Epithelial cell of esophagus (primary cell): ENCODE measurements at places on chromosomes 1 and 21.

DNA sequence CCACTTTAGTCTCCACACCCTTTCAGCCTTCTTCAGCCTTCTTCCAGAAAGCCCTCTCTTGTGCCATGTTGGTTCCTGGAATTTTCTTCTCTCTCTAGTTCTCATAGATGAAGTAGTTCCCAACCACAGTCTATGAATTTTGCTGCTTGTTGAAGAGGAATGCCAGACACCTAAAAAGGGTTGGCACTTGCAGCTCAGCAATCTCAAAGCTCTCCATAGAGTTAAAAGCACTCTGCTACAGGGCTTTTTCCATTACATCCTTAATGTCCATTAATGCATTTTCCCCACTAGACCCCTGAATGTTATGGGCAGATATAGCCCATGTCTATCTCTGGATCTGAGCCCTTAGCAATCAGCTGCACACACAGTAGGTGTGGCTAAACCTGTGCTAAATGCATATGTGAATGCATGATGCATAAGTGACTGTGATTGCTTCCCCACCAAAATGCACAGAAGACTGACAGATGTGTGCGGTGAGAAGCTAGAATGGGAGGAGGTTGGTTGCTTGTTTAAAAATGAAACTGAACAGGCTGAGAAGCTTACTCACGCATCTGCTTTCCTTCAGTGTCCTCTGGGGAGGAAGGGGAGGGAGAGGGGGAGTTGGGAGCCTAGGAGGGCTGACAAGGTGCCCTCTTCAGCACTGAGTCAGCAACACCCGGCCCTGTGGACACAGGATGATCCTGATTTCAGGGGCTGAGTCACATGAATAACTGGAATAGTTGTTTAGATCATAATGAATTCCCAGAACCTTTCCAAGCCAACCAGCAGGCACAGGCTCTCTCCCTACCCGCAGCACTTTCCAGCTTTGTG is 146.1 kb upstream of the FGGY start:
- peak; percentile 98 for DNase-seq

DNA sequence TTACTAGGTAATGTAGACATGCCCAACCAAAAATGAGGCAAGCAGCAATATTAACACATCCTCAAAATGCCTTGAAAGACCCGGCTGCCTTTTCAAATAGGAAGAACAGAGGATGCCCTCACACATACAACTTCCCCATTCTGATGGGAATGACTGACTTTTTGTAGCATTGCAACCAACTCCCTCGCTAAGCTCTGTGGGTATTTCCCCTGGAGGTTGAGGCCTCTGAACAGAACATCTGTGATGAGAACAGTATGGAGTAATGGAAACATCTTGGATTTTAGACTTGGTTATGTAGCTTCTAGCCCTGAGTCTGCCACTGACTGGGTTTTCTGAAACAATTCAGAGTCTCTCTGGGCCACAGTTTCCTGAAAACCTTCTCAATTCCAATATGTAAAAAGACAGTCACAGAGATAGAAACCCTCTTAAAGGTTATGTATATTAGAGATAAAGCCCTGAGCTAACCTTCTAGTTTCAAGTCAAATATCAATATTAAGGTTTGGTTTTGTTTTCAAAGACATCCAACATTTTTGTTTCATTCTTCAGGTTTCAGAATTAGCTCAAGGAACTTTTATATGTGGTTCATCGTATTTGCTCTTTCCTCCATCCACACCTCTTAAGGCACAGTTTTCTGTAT is 311.5 kb downstream of the SETD4 start:
- DNase-seq = no peak

GRCh38 chr21:43305811-43306311 is 121.1 kb downstream of the SIK1 start:
- no peak for DNase-seq

- no peak for DNase-seq
Measured at GRCh38 chr1:184502161-184502560, 115.3 kb downstream of the C1orf21 start.

DNA sequence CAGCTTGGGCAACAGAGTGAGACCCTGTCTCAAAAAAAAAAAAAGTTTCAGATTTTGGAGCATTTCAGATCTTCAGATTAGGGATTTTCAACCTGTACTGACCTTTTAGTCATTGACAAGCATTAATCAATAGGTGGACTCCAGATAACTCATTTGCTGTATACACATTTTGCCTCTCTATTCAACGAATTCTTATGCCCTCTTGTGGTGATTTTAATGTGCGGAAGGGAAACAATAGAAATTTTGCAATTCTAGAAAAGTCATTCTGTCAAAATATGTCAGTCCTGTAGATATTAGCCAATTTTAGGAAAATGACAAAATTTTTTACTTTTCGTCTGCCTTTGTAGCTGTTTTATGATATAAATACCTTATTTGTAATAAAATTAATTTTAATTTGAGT is 11.6 kb upstream of the OR2G2 start:
- DNase-seq = peak; percentile 5

DNA sequence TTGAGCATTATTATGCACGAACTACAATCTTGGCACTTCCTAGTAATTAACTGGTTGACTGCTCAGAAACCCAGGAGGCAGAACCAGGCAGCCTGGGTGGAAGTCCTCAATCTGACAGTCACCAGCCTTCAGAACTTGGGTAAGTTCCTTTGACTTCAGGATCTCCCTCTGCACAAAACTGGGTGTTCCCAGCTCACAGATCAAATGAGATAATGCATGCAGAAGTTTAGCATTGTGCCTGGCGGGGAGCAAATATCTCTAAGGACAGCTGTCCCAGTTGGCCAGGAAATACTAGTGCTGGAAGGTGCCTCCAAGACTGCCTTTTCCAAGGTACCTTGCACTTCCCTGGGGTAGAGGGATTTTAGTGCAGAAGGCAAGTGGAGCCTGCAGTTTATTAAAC is 294.8 kb downstream of the PCP4 start:
- no peak for DNase-seq

DNA sequence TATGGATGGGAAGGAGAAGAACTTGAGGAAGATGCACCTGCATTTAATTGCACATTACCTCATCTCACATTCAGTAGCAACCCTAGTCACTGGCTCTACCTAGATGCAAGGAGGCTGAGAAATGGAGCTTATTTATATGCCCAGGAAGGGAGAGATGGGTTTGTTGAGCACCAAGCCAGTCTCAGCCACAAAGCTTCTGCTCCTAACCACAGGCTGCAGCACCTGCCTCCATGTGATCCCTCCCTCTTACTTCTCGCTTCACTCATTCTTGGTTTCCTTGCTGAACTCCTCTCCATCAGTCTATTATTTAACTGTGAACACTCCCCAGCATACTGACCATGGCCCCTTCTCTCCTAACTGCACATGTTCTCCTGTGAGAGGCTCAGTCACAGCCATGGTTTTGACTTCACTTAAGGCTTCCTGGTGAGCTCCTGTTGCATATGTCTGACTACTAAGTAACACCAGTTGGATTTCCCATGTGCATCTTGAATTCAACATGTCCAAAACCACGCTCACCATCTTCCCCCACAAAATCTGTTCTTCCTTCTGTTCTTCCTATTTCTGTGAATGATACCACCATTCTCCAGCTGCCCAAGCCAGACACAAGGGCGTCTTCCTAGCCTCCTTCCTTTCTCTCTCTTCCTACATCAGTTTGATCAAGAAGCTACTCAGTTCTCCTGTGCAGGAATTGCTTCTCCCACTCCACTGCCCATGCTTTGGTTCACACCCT is 139.8 kb downstream of the AK5 start:
- no peak for DNase-seq

DNA sequence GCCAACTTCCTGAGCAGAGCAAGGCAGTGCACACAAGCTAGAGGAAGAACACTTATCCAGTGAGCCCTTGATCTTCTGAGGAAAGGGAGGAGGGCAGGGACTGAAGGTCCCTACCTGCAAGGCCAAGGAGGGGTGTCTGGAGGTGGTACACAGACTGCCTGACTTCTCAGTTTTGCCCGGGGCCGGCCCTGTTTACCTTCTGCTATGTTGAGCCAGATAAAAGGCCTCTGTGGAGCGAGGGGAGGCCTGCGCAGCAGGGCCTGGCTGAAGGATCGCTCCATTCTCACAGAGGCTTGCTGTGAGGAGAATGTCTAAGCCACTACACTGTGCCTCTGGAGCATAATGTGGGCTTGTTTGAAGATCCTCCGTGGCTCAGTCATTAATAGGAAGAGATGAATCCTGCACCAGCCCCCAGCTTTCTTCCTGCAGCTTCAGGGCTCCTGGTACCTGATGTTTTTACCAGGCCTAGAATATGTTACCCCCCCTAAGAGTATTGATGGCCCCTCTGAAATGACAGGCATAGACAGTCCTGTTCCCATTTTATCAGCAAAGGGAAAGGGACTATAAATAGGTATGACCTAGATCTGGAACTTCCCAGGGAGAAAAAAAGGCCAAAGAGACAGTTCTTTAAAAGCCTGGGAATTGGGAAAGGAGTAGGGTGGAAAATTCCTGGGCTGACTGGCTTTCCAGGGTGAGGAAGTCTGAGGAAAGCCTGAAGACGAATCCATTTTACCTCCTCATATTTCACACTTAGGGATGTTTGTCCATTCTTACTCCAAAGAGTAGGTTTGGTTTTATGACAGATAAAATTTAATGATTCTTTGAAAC is 4.7 kb downstream of the POGK start:
- DNase-seq = no peak

DNA sequence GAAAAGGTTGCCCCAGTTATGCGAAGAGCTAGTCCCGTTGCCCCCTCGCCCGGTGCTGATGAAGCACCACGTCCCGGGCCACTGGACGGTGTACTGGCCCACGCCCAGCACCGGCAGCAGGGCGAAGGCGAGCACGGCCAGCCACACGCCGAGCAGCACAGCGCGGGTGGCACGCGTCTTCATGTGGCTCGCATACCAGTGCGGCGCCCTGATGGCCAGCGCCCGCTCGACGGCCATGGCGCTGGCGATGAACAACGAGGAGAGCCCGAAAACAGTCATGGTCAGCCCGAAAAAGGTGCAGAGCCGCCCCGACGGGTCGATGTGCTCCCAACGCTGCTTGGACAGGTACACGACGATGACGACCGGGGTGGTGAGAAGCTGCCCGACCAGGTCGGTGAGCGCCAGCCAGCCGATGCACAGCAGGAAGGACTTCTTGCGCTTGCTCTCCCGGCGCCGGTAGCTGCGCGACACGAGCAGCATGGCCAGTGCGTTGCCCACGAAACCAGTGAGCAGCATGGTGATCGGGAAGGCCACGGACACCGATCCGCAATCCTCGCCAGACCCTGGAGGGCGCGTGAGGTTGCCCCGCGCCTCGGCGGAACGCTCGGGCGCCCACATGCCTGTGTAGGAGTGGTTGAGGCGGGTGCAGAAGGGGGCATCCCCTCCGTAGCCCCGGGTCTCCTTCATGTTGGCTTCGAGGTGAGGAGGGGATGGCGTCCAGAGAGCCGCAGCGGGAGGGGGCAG is 553 bp downstream of the PTGER3 start:
- peak; percentile 23 for DNase-seq

DNA sequence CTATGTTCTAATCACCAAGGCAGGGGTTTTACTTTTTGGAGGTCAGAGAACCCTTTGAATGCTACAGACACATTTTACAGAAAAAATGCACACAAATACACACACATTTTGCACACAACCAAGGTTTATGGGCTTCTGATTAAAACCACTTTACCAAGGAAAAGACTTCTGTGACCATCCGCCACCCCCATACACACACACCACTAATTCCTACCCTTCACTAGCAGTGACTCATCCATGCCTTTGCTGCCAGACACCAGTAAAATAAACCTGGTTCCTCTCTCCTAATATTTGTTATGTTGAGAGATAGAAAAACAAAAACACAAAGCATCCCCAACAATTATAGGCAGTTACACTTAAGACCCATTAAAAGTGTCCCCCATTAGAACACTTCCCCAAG is 12.9 kb downstream of the PIGM start:
- peak; percentile 54 for DNase-seq

DNA sequence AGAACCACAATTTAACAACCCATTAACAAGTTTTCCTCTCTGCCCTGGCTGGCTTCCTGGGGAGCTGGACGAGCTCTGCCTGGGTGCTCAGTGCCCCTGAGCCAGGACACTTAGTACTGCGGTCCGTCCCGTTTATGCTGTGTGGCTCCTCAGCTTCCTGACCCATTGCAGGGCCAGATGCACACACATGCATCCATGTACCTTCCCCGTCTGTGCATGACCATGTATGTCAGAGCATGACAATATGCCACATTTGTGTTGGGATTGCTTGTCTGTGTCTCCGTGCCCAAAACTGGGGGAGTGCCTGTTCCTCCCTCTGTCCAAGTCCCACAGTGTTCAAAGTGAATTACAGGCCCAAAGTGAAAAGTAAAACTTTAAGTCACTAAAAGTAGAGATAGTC is 9.7 kb upstream of the TFF3 start:
- no peak for DNase-seq

GRCh38 chr1:117138561-117138960 is 17.0 kb upstream of the TRIM45 start:
- no peak for DNase-seq

DNA sequence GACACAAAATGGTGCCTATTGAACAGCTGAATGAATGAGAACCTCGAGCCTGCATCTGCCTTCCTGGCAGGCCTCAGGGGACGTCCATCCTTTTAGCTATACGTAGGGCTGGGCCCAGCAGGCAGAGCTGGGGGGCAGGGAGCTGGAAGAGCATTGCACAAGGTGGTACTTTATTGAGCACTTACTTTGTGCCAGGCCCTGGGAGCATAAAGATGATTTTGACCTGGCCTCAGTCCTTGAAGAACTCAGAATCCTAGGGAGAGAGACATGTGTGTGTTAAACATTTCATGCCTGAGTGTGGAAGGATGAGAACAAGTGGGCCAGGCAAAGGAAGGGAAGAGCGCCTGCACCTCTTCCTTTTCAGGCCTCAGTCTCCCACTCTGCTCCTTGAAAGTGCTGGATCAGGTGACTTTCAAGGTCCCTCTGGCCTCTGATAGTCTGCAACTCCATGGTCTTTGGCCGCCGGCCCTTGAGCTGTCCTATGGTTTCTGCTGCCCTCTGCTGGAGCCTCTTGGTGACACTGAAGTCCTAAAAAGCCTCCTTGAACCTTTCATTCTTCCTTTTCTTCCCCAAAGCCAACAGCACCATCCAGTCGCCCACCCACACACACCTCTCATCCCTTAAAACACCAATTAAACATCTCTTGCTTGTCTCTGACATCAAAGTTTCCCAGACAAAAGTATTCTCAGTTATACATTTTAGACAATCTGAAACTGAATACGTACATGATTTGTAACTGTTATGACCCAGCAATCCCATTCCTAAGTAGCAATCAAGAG is 3.5 kb upstream of the PEAR1 start:
- DNase-seq = peak; percentile 76

DNA sequence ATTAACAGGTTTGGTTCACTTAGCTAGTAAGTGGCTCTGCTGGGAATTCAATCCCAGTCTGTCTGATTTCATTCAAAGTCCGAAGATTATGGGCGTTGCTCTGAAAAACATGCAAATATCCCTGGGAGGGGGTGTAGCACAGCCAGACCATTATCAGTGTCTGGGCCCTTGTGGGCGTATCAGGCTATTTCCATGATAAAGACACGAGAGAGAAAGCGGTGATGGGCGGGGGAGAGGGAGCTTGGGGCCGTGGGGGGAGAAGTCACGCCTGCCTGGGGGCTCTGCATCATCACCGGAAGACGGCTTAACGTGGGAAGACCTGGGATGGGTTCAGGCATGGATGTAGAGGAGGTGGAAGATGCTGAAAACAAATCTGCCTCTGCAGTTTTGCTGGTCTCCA is 25.8 kb downstream of the IL6R start:
- DNase-seq = peak; percentile 65
